ENCODE measurements at places on chromosomes 4 and X.

- DNase-seq: no peak
Measured at GRCh38 chr4:102678695-102679335, 82.0 kb downstream of the MANBA start.

- DNase-seq: no peak
Measured at GRCh38 chr4:166043801-166044200, 170.8 kb downstream of the TLL1 start.

GRCh38 chr4:158170691-158171561 is 1.9 kb downstream of the GASK1B start:
- no peak for DNase-seq

GRCh38 chrX:39616731-39617130 is 481.0 kb downstream of the BCOR start:
- no peak for DNase-seq

DNA sequence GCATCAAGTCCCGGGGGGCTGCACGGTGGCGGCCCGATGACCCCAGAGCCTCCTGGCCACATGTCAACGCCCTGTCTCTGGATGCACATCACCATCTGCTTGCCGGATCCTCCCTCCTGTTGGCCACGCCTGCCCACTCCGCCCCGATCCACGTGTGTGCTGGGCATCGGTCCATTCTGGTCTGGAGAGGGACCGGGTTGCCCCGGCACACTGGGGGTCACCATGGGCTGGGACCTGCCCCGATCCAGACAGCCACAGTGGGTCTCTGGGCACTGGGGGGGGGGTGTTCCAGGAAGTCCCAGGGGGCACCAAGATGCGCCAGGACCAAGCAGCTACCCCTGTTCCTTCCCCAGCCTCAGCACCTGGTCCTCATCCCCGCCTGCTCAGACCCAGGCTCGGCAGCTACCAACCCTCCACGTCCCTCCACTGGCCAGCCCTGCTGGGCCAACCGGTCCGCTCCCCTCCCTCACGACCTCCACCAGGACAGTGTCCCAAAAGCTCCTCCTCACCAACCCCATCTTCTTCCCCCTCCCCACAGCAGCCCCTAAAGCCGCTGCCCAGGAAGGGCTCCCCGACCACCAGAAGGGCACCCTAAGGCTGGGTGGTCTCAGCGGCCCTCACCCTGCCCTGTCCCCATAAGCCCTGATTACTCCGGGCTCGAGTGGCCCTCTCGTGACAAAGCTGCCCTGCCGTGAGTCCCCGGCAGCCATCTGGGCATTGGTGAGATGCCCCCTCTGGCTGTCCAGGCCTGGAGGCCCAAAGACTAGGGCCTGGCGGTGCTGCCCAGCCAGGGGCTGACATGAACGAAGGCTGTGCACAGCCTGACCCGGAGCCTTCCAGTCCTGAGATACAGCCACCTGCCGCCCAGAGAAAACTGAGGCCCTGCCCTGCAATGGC is 4.6 kb downstream of the CTBP1 start:
- DNase-seq: no peak

DNA sequence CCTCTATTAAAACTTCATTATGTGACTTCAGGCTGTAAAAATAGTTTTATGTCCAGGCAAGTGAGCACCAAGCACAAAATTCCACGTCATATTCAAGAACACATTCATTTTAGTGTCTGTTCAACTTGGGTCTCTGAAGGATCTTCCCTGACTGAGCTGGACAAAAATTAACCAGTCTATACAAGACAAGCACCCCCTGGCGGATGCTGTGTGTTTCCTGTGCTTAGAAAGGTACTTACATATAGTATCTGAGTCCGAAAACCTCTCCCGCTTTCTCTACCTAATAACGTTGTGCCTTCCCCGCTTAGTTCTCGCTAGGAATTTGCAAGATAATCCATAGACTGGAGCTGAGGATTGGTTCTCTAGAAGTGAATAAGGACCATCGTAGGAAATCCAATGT is 2214.5 kb upstream of the TENM3 start:
- no peak for DNase-seq

GRCh38 chr4:54941994-54942552 is 183.3 kb downstream of the KDR start:
- DNase-seq: peak; percentile 2

GRCh38 chr4:152971053-152971452 is 34.9 kb downstream of the FHDC1 start:
- no peak for DNase-seq

DNA sequence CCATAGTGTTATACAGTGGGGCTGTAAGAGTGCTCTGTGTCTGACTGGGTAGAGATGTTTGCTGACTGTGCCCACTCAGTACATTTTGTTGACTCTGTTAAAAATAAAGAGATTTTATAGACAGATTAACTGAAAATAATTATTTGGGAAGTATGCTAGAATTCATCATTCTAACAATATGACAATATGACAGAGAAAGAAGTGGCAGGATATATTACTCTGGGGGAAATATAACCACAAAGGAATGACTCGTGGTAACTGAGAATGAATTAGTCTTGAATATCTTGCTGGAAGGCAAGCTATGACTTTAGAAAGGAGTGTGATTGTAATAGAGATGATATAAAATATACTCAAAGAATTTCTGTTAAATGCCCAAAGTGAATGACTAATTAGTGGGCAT is 46.8 kb downstream of the TMEM165 start:
- no peak for DNase-seq

DNA sequence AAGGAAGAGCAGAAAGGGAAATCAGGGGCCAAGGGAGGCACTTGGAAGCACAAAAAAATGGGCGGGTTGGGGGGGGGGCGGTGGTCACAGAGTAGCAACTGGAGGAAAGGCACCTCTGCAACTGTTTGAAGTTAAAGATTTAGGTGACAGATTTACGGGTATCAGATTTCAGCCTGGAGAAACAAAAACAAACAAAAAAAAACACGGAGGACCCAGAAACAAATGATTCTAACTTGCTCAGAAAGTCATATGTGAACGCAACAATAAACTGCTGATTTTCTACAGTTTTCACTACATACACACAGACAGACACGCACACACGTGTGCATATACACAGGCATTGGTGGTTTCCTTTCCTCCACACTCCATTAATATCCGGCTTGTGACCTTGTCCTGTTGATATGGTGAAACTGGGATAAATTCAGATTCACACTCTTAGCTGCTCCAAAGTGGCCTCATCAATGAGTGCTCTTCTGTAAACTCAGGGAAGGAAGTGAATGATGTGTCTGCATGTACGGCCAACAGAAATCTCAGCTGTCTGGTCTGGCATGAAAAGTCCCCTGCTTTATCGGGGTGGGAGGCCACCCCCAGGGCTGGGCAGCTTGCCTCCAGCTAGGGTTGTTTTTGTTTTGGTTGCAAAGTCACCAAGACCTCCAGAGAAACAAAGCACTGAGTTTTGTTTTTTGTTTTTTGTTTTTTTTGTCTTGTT is 54.3 kb downstream of the CHST7 start:
- no peak for DNase-seq

DNA sequence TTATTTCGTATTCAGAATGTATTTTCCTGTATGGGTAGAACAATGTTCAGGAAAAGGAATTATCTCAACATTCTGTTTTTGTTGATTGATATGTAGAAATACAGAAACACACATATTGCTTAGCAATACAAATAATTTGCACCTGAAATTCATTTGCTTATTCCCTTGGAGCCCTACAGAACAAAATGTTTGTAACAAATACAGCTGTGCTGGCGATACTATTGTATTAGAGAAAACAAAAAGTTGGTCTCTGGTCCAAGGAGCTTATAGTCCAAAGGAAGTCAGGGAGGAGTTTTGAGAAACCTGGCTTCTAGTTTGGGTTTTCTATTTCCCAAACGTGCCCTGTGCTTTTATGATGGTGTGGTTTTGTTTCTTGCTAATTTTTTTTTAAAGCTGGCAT is 37.8 kb upstream of the CAPN6 start:
- DNase-seq: no peak

Data from stimulated activated naive CD4-positive, alpha-beta T cell treated with Interleukin-2 at 50 U/mL for 16 hours (primary cell).